ENCODE measurements at places on chromosomes 7 and 10.

DNA sequence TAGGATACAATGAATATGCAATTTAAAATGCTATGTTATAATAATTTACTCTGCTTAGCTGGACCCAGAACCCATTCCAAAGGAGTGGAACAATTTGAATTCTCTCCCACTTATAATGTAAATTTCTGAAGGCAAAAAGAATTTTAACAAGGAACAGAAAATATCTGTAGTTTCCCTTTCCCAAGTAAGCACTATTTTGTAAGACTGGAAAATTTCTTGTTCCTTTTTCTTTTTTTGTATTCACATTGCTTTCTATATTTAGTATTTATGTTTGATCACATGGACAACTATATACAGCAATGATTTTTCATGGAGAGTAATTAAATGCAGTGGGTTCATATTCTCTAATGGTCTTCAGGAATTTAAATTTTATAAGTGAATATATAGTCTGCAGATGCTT lies 127.4 kb downstream of the GPR85 start:
- peaks cover 17% of the 10 kb centered on the region for H3K36me3 ChIP-seq
- H3K27me3 ChIP-seq = no peaks in the 10 kb centered on the region
- no peaks in the 10 kb centered on the region for H3K4me1 ChIP-seq
- no peak for DNase-seq
- no peak overlapping the region for H3K27ac ChIP-seq
- no peak overlapping the region for H3K4me3 ChIP-seq

DNA sequence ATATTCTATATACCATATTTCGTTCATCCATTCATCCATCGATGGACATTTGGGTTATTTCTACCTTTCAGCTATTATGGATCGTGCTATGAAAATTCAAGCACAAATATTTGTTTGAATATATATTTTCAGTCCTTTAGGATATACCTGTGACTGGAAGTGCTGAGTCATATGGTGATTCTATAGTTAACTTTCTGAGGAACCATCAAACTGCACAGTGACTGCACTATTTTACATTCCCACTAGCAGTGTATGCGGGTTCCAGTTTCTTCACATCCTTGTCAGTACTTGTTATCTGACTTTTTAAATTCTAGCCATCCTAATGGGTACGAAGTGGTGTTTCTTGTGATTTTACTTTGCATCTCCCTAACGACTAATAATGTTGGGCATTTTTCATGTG lies 104.0 kb downstream of the MAPK8 start:
- no peak overlapping the region for H3K4me3 ChIP-seq
- no peaks in the 10 kb centered on the region for H3K4me1 ChIP-seq
- no peak overlapping the region for H3K27ac ChIP-seq
- no peak for DNase-seq
- peaks cover 12% of the 10 kb centered on the region for H3K36me3 ChIP-seq

GRCh38 chr7:41403291-41403690 lies 299.6 kb downstream of the INHBA start:
- no peaks in the 10 kb centered on the region for H3K27me3 ChIP-seq
- no peak overlapping the region for H3K27ac ChIP-seq
- H3K4me3 ChIP-seq = no peak overlapping the region
- H3K36me3 ChIP-seq = no peaks in the 10 kb centered on the region
- no peaks in the 10 kb centered on the region for H3K4me1 ChIP-seq
- DNase-seq = no peak

DNA sequence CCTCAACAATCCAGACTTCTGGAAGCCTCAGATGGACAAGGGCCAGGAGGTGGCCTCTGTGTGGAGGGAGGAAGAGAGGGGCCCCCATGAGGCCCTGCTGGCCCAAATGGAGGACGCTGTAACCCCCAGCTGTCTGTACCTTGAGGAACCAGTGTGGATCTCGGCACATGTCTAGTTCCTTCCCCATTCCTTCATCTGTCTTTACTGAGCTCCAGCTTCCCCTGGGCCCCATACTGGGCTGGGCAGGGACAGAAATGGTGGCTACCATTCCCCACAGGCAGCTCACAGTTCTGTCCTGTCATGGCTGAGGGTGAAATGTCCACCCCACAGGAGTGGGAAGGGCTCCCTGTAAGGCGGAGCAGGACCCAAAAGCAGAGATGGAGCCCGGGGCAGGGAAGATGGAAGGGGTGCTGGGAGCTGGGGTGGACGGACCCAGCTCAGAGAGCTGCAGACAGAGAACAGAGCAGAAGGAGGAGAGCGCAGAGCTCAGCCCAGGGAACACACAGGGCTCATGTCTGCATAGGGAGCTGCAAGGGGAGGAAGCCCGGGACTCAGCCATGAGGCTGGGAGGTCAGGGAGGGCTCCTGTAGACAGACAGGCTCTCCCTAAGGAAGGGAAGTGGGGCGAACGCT lies 22.8 kb downstream of the ANTXRL start:
- H3K27me3 ChIP-seq = no peaks in the 10 kb centered on the region
- no peaks in the 10 kb centered on the region for H3K36me3 ChIP-seq
- H3K27ac ChIP-seq = no peak overlapping the region
- H3K4me3 ChIP-seq = no peak overlapping the region
- H3K4me1 ChIP-seq = no peaks in the 10 kb centered on the region

GRCh38 chr7:73342645-73343044 lies 14.7 kb downstream of the FKBP6 start:
- H3K27me3 ChIP-seq = no peaks in the 10 kb centered on the region
- H3K27ac ChIP-seq = no peak overlapping the region
- no peak for DNase-seq
- H3K4me3 ChIP-seq = no peak overlapping the region
- no peaks in the 10 kb centered on the region for H3K4me1 ChIP-seq
- no peaks in the 10 kb centered on the region for H3K36me3 ChIP-seq

GRCh38 chr7:157002819-157003421 lies 7.5 kb downstream of the MNX1 start:
- H3K27me3 ChIP-seq = peaks cover 73% of the 10 kb centered on the region
- no peak overlapping the region for H3K27ac ChIP-seq
- no peak for DNase-seq

DNA sequence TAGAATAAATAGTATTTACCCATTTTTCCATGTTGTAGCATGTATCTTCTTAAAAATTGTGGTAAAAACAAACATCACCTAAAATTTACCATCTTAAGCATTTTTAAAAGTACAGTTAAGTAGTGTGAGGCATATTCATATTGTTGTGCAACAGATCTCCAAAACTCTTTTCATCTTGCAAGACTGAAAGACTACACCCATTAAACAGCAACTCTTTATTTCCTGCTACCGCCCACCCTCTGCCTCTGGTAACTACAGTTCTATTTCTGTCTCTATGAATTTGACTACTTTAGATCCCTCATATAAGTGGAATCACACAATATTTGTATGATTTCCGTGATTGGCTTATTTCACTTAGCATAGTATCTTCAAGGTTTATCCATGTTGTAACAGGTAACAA lies 40.0 kb upstream of the AGBL3 start:
- H3K4me1 ChIP-seq = no peaks in the 10 kb centered on the region
- no peak overlapping the region for H3K4me3 ChIP-seq
- no peak overlapping the region for H3K27ac ChIP-seq
- no peaks in the 10 kb centered on the region for H3K27me3 ChIP-seq

DNA sequence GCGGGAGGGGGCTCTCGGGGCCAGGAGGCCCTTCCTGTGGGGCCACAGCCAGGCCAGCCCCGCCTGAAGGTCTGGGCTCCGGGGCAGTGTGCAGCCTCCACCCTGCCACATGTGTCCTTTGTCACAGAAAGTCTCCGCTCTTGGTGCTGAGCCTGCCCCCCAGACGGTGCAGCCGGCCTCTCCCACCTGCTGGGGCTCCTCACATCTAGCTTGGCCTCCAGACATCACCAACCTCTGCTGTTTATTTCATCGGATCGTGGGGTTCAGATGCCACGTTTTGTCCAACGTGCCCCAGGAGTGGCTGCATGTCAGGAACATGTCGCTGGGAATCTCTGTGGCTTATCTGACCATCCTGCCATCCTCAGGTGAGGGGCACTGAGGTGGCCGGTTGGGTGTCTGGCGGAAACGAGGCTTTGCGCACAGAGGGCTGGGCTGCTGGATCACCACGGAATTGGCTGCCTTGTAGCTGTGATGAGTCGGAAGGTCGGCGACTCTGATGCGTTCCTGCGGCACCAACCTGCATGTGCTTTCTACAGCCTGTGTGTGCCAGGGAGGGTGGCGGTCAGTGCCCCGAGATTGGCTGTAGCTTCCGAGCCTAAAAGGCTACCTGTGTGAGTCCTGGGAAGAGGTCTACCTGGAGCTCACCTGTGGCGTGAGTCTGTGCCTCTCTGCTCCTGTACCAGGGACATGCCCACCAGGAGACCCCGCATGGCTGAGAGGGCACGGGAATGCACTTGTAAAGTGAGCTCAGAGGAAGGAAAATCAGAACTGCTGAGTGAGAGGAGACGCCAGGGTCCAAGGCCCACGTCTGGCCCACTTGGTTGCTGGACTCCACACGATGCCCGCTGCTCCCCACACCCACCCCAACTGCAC lies 316.4 kb downstream of the DNAJB6 start:
- DNase-seq = no peak
- no peak overlapping the region for H3K4me3 ChIP-seq
- H3K4me1 ChIP-seq = no peaks in the 10 kb centered on the region
- H3K27ac ChIP-seq = no peak overlapping the region
- no peaks in the 10 kb centered on the region for H3K27me3 ChIP-seq

GRCh38 chr10:28427376-28427775 lies 105.5 kb upstream of the WAC start:
- DNase-seq = no peak
- no peak overlapping the region for H3K4me3 ChIP-seq
- H3K27ac ChIP-seq = no peak overlapping the region
- H3K36me3 ChIP-seq = no peaks in the 10 kb centered on the region
- no peaks in the 10 kb centered on the region for H3K4me1 ChIP-seq
- H3K27me3 ChIP-seq = no peaks in the 10 kb centered on the region

Measured in right atrium auricular region (tissue), 2 donors.